Right cardiac atrium (tissue), 5 donors: ENCODE measurements at places on chromosomes 1 and 21. TPM values are rescaled to one million over a fixed set of nuclear protein-coding genes. Genes with fewer than 3 reads are reported as not detected.

The FHAD1 gene
- 1.0 TPM for total RNA-seq

The ACOT11 gene
- total RNA-seq: 14.4 TPM

The SLFNL1 gene
- 0.53 TPM for total RNA-seq

The MARK1 gene
- 25.1 TPM for total RNA-seq

GRCh38 chr1:237043846-237044636 lies 2.1 kb downstream of the RYR2 start:
- DNase-seq: peak; percentile 37

GRCh38 chr1:89910780-89911179 lies 84.1 kb upstream of the ZNF326 start:
- DNase-seq: no peak

GRCh38 chr1:154483941-154484803 lies 17.8 kb upstream of the TDRD10 start:
- no peak for DNase-seq

DNA sequence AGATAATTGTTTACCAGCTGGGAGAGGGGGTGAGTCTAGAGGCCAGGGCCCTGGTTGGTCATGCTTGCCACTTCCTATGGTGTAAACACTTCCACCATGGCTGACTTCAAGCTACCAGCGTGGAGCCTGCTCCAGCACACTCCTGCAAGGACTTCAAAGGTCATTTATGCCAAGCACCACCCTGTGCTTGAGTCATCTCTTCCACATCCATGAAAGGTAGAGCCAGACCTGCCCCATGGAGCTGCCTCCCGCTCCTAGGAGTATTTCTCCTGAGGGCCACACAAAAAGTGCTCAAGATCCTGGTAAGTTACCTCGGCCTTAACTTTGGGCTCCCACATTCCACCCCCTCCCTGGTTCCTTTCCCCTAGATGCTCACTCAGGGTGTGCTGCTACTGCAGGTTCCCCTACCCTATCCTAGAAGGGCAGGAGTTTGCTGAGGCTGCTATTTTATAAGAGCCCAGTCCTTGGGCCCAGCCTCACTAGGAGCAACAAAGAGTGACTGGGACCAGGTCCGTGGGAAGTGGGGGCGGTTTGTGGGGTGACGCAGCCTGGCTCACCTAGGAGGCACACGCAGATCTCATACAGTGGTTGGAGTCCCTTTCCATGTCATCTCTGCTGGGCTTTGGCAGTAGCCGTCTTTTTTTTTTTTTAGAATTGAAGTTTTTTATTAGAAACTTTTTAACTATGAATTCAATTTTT lies 2.4 kb downstream of the RAB7B start:
- DNase-seq: no peak

DNA sequence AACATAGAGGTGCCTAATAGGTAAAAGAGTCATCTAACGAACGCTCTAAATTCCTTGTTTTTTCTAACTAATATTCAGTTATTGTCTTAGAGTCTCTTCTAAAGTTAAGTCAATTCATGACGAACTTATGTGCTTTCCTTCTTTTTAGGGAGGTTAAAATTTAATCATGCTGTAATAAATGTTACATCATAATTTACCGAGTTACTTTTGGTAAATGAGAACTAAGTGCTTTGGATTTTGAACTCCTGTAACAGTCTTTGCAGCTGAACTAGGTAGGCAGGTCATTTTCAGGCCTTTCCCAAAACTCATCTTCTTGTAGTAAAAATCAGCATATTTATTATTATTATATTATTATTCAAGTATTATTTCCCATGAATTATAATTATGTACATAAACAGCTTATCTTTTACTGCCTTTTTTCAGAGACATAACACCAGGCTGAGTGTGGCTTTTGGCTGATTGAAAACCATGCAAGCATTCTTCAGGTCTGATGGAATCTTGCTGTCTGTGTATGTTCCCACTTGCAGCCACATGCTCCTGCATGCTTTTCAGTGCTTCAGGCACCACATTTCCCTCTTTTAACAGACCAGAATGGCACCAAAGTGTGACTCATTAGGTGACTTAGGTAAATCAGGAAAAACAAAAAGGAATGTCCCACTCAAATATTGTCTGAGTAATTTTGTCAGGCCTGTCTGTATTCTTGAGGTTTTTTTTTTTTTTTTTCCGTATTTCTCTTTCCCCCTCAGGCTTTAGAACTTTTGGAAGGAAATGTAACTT lies 81.0 kb upstream of the CD55 start:
- DNase-seq: no peak

- no peak for DNase-seq
Observed at GRCh38 chr1:44621841-44622286, 52.4 kb downstream of the TMEM53 start.

DNA sequence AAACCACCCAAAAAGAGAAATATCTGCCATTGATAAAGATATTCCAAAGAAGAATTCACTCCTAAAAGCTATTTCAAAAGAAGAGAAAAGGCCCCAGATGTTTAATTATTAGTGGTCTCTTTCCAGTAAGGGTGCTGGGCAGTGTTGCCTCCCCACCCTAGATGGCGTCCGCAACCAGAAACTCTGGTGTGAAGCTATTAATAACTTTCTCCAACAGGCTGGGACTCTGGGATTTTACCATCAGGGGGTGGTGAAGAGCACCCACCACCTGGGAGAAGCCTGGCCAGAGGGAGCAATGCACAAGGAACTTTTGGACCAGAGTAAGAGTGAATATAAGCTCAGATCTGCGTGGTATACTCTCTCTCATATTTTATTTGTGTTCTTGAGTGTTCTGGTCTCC lies 115.4 kb upstream of the TIAM1 start:
- no peak for DNase-seq

DNA sequence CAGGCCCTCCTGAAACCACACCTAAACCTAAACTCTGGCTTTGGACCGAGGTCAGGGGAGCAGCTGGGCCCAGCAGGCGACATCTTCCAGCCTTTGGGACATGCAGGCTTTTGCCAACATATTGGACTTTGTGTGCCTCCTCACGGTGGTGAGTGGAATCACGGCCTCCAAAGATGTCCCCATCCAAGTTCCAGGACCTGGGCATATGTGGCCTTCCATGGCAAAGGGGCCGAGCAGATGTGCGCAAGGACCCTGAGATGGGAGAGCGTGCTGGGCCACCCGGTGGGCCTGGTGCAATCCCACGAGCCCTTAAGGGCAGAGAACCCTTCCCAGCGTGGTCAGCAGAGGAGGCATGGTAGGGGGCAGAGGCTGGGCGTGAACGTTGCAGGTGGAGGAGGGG lies 160.8 kb upstream of the C1orf174 start:
- DNase-seq: no peak
